NCI-H510A (cell line): ENCODE measurements at places on chromosomes 5 and 9.

- DNase-seq = peak; percentile 1
Measured at GRCh38 chr9:2765250-2765880, 48.1 kb downstream of the KCNV2 start.

- DNase-seq = no peak
Measured at GRCh38 chr5:179797741-179798140, 4.0 kb downstream of the LTC4S start.

- DNase-seq = no peak
Measured at GRCh38 chr5:126965061-126965475, 65.3 kb downstream of the MARCHF3 start.

DNA sequence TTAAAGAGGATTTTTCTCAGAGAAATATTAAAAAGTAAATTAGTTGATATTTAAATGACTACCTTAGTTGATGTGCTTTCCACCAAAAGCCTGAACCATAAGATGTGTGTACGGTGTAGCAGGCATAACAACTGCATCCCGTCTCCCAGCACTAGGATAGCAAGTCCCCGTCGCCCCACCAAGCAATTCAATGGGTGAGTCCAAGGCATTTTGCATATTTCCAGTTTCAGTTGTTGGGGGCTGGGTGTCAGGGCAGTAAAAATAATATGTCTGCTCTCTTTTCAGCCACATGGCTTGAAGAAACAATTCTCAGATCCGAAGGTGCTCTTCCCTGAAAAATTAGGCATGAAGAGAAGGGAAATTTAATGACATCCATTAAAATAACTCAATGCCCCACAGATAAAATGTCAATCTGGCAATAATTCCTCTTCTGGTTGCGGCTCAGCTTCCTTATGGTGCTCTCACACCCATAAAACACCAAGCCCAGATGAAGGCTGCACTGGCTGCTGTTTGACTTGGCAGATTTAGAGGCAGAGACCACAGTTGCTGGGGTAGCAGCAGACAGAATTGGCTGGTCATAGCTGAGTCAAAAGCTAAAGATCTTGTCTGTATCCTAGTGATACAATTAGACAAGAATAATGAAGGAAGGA is 124.4 kb upstream of the ADCY2 start:
- DNase-seq = no peak

DNA sequence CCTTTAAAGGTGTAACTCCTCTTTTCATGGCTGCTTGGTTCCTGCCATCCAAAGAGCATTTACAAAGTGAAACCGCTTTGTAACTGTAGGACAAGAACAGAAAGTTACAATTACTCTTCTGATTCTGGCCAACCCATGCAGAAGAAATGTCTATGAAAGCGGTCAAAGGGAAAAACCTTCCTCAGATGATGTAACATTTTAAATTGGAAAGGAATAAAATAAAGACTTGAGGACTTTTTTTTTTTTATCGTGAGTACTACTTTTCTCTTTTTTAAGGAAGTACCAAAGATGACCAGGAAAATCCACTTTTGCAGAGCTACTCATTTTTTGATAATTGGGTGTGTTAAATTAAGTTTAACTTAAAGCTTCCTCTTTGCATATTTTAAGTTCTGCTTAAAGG is 13.0 kb upstream of the C9orf72 start:
- no peak for DNase-seq

- DNase-seq = no peak
Measured at GRCh38 chr9:84331119-84331809, 9.3 kb downstream of the SLC28A3 start.
